ENCODE measurements at places on chromosomes 1 and 21. TPM values are rescaled to one million over a fixed set of nuclear protein-coding genes. Genes with fewer than 3 reads are reported as not detected.

DNA sequence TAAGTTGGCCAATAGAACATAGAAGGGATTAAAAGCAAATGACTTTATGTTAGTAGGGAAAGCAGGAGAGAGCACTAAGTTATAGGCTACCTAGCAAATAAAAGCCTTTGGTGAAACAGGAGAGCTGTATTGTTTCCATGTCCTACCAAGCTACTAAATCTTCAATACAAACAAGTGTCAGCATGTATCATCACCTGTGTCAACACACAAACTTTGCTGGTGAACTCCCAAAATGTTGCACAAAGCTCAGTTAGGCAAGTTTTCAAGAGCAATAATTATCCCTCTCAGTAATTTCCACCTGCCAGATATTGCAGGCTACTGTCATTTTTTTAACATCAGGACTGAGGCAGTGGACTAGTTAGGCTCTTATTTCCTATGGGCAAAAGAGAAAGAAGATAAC is 77.7 kb upstream of the ADAM30 start:
- H3K27me3 ChIP-seq = no peaks in the 10 kb centered on the region
- peaks cover 4% of the 10 kb centered on the region for H3K36me3 ChIP-seq
- H3K4me1 ChIP-seq = no peaks in the 10 kb centered on the region
- H3K4me3 ChIP-seq = no peak overlapping the region
- no peak for DNase-seq

- H3K27ac ChIP-seq = no peak overlapping the region
- no peak overlapping the region for H3K4me3 ChIP-seq
- H3K4me1 ChIP-seq = no peaks in the 10 kb centered on the region
- H3K27me3 ChIP-seq = no peaks in the 10 kb centered on the region
- no peak for DNase-seq
Observed at GRCh38 chr1:95111014-95111413, 6.1 kb upstream of the TLCD4 start.

DNA sequence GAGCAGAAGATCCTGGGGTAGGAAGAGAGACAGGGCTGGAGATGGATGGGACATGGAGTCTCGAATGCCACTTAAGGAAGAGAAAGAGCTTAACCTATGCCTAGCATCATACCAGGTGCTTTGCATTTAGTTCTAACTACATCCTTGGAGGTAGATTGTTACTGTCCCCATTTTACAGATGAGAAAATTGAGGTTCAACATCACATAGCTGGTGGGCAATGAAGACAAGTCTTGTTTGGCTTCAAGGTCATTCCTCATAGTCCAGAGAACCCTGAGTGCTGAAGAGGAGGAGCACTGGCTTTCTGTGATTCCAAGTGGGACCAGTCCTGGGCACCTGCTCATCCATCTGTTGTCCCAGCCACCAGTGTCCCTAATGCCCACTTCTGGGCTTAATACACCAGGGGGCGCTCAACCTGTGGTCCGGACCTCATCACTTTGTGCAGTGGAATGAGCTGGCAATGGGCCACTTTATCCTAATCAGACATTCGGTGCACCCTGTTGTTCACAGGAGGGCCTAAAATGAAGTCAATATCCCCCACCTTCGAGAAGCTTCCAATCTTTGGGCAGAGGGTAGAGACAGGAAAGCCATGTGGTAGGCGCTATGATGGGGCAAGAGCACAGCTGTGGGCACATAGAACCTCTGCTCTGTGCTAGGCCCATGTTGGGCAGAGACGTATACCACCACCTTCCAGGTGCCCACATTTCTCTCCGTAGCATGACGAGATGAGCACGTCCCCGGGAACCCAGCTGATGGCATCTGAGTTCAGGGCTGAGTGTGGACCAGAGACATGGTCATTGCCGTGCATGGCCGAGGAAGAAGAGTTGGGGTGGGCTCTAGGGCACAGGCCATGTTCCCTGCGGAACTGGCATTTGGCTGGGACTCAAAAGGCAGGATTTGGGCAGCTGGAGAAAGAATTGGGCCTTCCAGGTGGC is 9.2 kb downstream of the RPS6KA1 start:
- H3K27ac ChIP-seq = no peak overlapping the region
- H3K27me3 ChIP-seq = no peaks in the 10 kb centered on the region
- H3K4me3 ChIP-seq = no peak overlapping the region
- DNase-seq = no peak
- no peaks in the 10 kb centered on the region for H3K4me1 ChIP-seq

The CFAP141 gene
- total RNA-seq = not detected

The NECAP2 gene
- 60.4 TPM for total RNA-seq

All from aorta (tissue), 5 donors.